ENCODE measurements at places on chromosomes 7 and 10.

GRCh38 chr10:132186488-132187429 lies at the start of gene DPYSL4:
DPYSL4 (plus strand) TSS chr10:132186948; CDS start chr10:132187064, 116 bp downstream.
- peak; percentile 43 for DNase-seq

DNA sequence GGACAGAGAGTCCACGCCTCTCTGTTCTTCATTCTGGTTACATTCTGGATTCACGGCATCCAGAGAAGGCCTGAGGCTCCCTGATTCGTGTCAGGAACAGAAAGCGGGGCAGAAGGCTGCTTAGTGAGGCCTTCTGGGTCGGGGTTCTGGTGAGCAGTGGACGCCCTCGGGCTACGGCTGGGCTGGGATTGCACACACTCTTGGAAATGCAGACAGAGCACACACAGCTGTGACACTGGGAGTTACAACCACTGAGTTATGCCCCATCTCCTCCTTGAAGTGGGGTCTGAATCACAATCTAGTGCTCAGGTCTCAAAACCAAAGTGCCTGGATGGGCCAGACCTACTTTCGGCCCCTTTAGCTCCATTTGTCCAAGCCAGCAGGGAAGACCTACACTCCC lies 156.9 kb upstream of the GDF10 start:
- DNase-seq = no peak

DNA sequence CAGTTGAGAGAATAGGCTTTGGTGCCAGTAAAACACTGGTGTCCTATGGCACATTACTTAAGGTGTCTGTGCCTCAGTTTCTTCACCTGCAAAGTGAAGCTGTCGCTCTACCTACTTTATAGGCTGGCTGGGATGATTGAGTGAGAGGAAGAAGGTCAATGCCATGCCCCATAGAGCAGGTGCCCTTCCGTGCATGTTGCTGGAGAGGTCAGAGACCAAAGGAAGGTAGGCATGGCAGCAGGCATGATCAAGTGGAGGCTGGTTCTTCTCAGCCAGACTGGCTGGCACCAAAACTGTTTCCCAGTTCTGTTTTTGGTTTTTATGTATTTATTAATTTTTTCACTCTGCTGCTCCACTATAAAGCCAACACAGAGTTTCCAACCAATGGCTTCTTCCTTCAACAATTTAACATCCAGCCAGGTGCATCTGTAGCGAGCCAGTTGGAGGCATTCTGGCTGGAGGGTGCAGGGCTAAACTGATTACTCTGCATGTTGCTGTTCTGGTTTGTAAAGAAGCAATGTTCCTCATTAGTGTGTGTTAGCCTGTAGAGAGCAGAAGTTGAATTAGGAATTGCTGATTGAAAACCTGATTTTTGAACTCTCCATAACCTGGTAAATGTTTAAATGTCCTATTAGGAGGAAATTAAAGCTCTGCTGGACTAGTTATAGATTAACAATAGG lies 144.3 kb upstream of the TNS3 start:
- no peak for DNase-seq

- no peak for DNase-seq
Observed at GRCh38 chr7:33669251-33669670, 236.1 kb upstream of the BMPER start.

- no peak for DNase-seq
Observed at GRCh38 chr10:71638064-71638821, 81.3 kb downstream of the C10orf105 start.

- no peak for DNase-seq
Observed at GRCh38 chr7:143485500-143485899, 7.8 kb downstream of the TAS2R41 start.

- DNase-seq = no peak
Observed at GRCh38 chr7:44541028-44541869, at the start of gene NPC1L1. NPC1L1 (minus strand) TSS chr7:44541330; CDS start chr7:44541259, 71 bp downstream.

- no peak for DNase-seq
Observed at GRCh38 chr7:136870866-136871487, 2.5 kb downstream of the CHRM2 start.

- no peak for DNase-seq
Observed at GRCh38 chr7:34096198-34096651, 190.9 kb downstream of the BMPER start.

DNA sequence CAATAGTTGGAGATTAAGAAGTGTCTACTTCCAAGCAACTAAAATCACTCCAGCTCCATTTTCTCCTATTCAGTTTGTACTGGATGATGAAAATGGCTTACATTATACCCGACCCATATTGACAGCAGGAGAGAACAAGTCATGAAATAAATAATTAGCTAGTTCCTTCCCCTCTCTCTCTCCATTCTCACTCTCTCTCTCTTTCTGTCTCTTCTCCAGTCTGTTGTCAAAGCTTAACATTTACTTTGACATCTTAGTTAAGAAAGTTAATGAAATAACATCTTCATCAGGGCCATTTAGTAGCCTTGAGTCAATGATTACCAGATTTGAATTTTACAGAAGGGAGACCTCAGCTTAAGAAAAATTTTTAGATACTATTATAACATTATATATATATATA lies 138.5 kb downstream of the ARID5B start:
- DNase-seq = no peak

GRCh38 chr7:124152859-124153692 lies 120.2 kb upstream of the TMEM229A start:
- DNase-seq = no peak

- DNase-seq = no peak
Observed at GRCh38 chr10:21195252-21195651, 298.1 kb upstream of the NEBL start.

DNA sequence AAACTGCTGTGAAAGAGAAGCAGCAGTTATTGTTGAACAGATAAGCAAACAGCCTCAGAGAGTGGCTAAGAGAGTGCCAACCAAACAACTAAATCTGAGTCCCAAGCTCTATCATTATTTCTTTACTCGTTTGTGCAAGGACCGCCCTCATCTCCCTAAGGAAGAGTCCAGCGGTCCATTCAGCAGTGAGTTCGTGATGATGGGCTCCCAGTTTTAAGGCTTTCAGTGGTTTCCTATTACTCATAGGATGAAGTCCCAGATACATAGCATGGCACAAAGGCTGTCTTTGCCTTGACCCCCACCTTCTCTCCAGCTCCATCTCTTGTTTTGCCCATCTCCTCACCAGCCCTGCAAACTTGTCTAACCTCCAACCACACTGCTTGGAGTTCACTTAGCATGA lies 24.3 kb upstream of the PDE1C start:
- DNase-seq = no peak

All from effector CD8-positive, alpha-beta T cell (primary cell).